Stimulated activated CD8-positive, alpha-beta memory T cell treated with anti-CD3 and anti-CD28 coated beads, Interleukin-7, amount 100 ng/mL, for 4 hours (primary cell): ENCODE measurements at places on chromosomes 11 and 22.

DNA sequence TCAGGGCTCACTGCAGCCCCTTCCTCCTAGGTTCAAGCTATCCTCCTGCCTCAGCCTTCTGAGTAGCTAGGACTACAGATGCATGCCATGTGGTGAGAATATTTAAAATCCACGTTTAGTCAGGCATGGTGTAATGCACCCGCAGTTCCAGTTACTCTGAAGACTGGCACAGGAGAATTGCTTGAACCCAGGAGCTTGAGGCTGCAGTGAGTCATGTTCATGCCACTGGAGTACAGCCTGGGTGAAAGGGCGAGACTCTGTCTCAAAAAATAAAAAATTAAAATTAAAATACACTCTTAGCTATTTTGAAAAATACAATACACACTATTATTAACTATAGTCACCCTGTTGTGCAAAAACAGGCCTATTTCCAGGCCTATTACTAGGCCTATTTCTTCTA, 38.4 kb downstream of the NOX4 start:
- DNase-seq: no peak

DNA sequence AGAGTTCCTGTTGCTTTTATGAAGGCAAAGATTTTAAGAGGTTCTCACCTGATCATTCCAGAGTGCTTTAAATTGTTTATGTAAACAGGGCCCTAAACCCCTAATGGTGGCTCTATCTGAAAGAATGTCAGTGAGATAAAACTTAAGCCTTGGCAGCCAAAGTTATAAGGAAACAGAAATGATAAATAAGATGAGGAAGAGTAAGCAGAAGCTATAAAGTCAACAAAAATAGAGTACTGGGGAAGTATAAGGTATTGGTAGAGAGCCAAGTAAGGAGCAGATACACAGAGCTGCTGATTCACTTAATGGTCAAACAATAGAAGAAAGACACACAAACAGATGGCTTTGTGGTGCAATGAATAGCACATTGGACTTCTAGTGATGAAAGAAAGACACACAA, 37.9 kb downstream of the TMPRSS5 start:
- DNase-seq: no peak

DNA sequence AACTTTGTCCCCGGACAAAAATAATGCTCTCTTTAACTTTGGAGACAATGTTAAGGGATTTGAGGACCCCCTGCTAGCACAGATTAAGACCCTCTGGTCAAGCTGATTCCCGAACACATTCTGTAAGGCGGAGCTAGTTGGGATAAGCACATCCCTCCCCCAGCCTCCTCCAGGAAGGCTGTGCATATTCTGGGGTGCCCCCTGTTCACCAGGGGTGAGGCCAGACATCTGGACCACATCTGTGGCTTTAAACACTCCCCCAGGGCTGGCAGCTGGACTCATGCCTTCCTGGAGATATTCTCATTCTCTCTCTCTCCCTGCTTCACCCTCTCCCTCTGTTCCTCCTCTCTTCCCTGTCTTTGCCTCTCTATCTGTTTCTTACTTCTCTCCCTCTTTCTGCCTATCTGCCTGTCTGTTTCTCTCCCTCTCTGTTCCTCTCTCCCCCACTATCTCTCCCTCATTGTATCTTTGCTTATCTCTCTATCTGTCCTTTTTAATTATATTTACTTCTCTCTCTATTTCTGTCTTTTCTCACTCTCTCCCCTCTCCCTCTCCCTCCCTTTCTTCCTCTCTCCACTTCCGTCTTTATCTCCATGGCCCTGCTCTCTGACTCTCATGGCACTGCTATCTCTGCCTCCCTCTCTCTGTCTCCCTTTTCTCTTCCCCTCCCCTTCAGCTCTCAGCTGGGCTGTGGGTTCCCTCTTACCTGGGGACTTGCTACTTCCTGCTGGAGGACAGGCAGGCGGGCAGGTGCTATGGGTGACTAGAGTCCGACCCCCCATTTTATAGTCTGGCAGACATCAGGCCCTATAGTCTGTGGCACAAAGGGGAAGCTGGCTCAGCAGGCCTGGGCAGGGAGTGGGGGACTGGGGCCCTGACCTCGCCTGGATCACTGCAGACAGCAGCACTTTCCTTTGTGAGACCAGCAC, at the start of gene CRYBB1:
TSS of gene CRYBB1 (minus strand) at position 757 of the 929 bp plus-strand sequence. CDS start 1,708 bp downstream, outside the sequence.
- no peak for DNase-seq

DNA sequence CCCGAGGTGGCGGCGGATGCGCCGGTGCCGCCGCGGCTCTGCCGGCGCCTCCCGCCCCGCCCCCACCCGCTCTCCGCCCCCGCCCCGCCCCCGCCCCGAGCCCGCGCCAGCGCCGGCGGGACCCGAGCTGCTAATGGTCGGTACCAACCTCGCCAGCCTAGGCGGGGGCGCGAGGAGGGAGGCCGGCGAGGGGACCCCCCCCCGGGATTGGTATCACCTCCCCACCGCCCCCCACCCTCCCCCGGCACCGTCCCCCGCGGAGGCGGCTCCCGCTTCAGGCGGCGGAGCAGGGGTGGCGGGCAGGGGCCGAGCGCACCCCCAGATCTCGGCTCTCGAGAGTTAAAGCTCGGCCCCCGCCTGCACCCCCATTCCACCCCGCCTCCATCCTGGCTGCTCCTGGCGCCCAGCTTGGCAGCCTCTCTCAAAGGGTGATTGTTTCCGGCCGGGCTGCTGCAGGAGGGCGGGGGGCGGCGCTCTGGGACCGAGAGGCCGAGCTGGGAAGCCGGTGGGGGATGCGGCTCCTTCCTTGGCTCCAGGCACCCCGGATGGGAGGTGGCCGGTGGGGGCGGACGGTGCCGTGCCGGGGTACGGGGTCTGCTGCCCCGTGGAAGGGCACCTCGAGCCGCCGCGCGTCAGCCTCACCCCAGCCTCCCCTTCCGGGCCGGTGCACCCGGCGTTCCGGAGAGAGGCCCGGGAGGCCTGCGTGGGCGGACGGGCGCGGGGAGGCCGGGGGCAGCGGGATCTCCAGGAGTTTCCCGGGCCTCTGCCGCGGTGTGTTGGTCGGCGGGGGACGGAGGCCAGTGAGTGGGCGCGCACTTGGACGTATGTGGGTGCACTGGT, at the start of gene B3GAT1:
TSS of gene B3GAT1 (minus strand) at position 40 of the 840 bp plus-strand sequence. CDS start 24,583 bp downstream, outside the sequence.
- no peak for DNase-seq

- DNase-seq: no peak
Measured at GRCh38 chr11:116525961-116526495, 246.8 kb downstream of the BUD13 start.

GRCh38 chr22:34070051-34070450, 149.8 kb upstream of the LARGE1 start:
- no peak for DNase-seq

- no peak for DNase-seq
Measured at GRCh38 chr11:61265357-61265756, 24.4 kb downstream of the PGA5 start.

DNA sequence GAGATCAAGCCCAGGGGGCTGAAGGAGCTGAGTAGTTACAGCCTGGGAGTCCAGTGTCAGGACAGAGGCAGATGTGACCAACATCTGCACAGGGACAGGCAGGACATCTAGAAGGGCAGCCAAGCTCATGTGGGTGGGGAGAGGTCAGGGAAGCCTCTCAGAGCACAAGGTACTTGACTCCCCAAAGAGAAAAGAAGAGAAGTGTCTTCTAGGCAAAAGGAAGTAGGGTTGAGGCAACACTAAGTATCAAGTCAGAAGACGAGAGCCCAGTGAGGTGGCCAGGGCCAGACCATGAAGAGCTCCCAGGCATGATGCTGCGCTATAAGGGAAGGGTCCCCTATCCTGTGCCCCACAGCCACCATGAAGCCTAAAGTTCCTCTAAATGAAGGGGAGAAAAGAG, 21.5 kb downstream of the RPL27A start:
- no peak for DNase-seq

- DNase-seq: no peak
Measured at GRCh38 chr11:100680070-100680469, 7.0 kb upstream of the ARHGAP42 start.

DNA sequence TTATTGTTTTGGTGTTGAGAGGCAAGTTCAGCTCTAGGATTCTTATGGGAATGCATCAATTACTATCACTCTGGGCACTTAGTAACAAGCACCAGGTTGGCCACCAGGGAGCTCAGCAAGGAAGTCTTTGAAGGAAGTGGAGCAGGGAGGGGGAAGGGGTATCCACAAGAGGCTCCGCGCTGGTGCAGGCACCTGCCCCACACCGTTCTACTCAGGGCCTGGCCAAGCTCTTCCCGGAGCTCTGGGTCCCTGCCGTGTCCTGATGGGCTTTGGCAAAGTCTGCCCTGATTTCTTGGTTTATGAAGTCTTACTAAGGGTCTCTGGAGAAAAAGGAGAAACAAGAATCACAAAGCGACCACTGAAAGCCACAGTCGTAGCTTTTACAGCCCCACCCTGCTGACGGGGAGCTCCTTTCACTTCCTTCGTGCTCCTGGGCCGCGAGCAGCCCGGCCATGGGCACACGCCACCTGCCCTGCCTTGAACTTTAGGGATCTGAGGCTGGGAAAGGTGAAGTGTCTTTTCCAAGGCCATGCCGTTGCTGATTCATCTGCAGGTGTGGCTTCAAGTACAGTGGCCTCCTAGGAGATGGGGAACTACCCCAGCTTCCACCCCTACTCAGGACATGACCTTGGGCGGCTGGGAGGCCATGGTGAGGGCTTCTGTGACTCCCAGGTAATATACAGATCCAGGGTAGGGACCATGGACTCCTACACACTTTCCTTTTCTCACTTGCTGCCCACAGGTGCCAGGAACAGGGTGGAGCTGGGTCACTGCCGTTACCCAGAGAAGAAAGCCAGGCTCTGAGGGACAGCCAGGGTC, 15.9 kb upstream of the LRRC32 start:
- DNase-seq: no peak

DNA sequence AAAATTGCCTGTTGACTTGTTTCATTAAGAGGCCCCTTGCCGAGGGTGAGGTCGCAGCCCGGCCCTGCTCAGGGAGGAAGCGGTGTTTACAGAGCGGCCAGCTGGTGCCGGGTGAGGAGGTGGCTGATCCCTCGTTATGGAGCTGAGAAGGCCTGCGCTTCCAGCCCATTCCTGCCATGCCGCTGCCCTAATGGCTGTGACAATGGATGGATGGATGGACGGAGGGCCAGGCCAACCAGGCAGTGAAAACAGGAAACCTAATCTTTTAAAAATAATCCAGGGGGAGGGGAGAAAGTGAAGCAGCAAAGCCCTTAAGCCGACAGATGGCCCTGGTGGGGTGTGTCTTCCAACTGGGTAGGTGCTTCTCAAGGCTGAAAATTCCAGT, 38.5 kb downstream of the BCR start:
- no peak for DNase-seq

GRCh38 chr22:49770547-49771265, 57.0 kb downstream of the BRD1 start:
- no peak for DNase-seq

- DNase-seq: no peak
Measured at GRCh38 chr11:66607126-66607834, 9.2 kb upstream of the RBM14 start.

DNA sequence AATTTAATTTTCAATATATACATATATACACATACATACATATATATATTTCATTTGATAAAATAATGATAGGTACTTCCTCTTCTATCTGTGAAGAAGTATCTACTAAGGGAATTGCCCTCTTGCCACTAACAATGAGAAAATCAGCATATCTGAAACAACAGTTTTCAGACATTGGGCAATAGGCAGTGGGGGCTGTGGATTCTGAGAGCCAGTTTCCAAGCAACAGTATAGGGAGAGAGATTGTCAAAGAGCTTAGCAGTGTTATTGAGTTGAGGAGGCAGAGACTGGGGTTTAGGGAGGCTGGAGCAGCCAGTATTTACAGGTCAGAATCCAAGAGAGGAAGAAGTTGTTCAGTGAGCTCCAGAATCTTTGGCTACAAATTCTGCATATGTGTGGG, 119.3 kb downstream of the ARFGAP2 start:
- no peak for DNase-seq

DNA sequence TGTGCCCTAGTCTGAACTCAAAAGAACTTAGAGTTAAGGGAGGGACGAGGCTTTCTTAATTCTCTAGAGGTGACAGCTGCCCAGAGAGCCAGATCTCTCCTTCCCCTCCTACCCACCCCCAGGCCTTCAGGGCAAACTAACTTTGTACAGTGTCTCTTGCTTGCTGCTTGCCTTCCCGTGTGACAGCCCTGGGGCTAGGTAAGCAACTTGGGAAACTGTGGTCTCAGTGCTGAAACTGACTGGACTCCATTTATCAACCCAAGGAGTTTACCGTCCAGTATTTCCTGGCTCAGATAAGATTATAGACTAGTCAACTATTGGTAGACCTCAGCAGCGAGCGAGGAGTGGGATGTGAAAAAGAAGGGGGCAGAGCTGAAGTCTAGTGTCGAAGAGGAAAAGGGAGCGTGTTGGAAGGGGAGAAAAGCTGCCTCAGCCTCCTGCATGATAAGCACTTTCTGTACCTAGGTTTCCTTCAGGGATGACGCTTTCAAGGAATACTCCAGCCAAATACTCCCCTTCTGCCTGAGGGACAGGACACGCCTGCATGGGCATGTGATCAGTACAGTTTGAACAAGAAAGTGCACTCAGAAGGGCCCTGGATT, 43.3 kb upstream of the WEE1 start:
- DNase-seq: no peak

GRCh38 chr11:114132417-114132816, 72.9 kb downstream of the ZBTB16 start:
- DNase-seq: no peak

GRCh38 chr11:120272303-120272702, 32.4 kb downstream of the POU2F3 start:
- DNase-seq: no peak

- DNase-seq: no peak
Measured at GRCh38 chr22:43377896-43378704, 33.7 kb upstream of the MPPED1 start.
